ENCODE measurements at places on chromosomes 1 and 21.

DNA sequence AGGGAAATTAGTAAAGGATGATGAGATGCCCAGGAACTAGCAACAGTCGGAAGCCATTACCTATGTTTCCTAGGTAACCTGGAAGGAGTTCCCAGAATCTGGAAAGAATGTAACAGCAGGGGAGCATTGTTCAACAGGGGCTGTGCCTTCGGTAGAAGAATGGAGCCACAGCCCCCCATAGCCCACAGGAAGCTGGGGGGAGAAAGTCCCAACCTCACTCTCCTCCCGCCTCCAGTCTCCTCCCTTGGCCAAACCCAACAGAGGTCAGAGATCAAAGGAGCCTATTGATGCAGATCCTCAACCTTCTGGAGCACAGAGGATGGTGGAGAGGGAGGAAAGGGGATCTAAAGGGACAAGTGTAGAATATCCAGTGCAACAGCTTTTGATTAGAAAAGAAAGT is 131.5 kb upstream of the SLC44A3 start:
- DNase-seq: no peak

GRCh38 chr1:81662913-81663526 is 137.7 kb upstream of the ADGRL2 start:
- DNase-seq: no peak

DNA sequence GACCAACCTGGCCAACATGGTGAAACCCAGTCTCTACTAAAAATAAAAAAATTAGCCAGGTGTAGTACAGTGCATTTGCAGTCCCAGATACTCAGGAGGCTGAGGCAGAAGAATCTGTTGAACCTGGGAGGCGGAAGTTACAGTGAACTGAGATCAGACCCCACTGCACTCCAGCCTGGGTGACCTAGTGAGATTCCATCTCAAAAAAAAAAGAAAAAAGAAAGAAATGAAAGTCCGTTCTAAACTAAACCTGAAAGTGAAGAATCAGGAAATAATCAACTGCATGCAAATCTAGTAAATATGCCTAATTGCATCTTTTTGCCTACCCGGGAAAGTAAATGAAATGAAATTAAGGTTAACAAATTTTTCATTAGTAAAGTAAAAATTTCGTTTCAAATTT is 99.6 kb downstream of the ZZZ3 start:
- DNase-seq: no peak

DNA sequence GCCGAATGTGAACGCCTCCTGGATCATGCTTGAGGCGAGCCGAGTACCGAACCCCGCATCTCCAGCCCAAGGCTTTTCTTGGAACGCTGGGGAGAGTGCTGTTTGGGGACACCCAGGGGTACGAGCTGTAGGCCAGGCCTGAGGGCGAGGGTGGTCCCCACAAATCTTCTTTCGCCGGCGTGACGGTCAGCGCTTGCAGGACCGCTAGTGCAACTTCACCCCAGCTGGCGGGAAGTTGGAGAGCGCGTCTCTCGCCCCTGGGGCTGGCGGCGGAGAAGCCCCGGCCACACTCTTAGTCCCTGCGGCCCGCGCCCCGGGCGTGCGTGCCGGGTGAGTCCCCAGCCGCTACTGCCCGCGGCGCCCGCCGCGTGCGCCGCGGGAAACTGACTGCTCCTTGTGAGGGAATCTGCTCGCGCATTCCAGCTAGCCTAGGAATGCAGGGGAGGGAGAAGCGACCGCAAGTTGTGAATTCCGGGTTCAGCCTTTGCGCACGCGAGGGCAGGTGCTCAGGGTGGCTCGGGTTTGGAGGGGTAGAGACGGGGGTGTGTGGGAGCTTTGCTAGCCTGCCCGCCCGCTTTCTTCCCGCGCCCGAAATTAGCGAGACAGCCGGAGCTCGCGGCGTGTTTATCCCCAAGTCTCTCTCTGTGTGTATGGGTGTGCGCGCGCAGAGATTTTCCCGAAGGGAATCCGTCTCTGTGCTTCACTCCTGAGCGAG is 884 bp downstream of the LHX4 start:
- DNase-seq: no peak

- no peak for DNase-seq
These were observed 43.9 kb upstream of the APOBEC4 start for GRCh38 chr1:183696981-183697380.

DNA sequence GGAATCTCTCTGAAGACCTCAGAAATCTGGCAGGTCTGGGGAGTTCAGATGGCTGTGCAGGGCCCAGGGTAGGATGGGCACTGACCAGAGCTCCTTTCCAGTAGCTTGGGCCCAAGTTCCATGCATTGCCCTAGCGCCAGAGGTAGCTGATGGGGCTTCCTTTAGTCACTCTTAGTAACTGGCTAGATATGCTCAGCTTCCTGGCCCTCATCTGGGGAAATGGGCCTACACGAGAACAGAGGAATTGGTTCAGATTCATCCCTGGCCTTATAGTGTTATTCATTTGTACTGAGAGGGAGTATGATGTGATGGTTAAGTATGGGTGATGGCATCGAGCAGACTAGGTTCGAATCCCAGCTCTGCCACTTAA is 15.5 kb upstream of the PSMB2 start:
- no peak for DNase-seq

DNA sequence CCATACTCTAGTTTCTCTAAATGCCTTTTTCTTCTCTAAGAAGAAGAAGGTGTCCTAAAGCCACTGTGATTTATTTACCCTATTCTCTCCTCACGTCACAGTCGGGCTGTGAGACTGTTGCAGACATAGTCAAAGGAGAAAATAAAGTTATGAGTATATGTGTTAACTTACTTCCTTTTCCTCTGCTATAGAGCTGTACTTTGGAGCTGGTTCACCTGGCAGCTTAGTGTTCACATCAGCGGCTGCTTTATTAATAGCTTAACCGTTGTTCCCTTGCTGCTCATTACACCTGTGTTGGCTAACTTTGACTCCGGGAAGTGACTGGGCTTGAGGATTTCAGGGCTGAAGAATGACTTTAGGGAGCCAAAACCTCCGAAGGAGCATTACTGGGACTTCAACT is 3.6 kb downstream of the PFKFB2 start:
- DNase-seq: no peak

- DNase-seq: no peak
These were observed 1103.0 kb downstream of the PLA2G4A start for GRCh38 chr1:187931776-187932175.

DNA sequence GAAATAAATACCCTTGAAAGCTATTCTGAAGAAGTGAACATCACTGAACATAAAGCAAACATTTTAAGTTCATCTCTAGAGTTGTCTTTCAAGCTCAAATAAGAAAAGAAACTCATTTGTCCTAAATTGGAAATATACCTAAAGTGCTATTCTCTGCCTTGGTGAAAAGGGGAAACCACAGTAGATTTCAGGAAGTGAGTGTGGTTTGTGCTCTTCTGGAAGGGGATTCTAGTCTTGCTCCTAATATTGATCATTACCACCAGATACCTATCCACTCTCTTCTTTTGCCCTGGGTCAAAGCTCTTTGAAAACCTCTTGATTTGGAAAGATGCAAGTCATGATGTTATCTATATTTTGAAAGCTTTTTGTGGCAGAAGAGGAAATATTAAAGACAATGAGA is 798.1 kb downstream of the ADGRL2 start:
- DNase-seq: no peak

GRCh38 chr1:155127105-155127966 is at the start of gene EFNA1:
EFNA1 (plus strand) TSS chr1:155127876; CDS start chr1:155127978, 102 bp downstream.
- peak; percentile 52 for DNase-seq

DNA sequence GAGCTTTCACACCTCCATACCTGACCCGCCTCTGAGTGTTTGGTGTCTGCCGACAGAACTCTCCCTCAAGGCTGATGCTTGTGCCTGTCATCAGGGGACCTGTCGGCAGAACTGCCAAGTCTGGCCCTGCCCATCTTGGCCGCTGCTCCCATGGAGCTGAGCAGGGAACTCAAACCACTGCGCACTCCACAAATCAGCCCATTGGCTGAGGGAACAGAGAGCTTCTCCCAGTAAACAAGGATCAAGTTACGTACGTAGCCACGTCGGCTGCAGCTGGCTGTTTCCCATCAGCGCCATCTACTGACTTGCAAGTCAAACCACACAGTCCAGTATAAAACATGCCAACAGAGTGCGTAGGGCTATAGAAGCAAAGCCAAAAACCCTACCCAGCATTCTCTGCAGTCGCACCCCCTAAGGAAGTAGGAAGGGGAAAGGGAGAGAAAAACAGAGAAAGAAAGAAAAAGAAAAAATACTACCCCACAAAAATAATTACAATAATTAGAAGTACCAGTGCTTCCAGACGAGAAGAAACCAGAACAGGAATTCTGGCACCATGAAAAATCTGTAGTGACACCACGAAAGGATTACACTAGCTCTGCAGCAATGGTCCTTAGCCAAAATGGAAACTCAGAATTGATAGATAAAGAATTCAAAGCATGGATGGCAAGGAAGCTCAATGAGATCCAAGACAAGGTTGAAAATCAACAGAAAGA is 13.1 kb downstream of the KRTAP13-1 start:
- DNase-seq: peak; percentile 46

DNA sequence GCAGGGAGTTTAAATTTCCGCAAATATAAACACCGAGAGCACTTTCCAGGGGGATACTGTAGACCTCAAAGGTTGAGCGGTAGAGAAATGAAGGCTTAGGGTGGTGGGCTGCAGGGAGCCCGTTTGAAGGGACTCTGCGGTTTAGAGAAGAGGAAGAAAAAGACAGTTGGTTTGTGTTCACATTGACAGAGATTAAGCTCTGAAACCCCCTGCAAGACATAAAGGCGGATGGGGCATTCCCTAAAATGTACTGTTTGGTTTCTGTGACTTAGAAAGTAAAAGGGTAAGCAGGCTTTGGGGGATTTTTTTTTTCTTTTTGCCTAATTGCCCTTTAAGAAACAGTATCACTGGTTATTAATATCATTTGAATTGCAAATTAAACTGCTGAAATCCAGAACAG is 1.3 kb downstream of the KAZN start:
- no peak for DNase-seq

- DNase-seq: no peak
These were observed 959.0 kb downstream of the PLA2G4A start for GRCh38 chr1:187787736-187788135.

DNA sequence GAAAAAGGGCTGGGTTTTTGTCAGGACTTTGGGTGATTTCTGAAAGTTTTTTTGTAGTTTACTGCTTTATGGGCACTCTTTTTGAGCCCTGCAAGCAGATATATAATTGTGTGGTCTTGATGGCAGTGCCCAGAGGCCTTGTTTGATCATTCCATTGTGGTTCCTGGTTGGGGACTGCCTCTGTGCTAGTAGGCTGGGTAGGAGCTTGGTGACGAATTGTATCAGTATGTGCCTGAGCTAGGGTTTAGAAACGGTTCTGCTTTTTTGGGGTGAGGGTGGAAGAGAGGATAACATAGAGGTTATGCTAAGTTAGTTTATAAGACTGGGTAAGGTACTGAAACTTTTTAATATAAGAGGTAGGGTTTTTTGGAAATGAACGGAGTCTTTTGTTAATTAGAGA is 139.7 kb upstream of the ETV3 start:
- no peak for DNase-seq

GRCh38 chr1:184494929-184495328 is 108.1 kb downstream of the C1orf21 start:
- no peak for DNase-seq

DNA sequence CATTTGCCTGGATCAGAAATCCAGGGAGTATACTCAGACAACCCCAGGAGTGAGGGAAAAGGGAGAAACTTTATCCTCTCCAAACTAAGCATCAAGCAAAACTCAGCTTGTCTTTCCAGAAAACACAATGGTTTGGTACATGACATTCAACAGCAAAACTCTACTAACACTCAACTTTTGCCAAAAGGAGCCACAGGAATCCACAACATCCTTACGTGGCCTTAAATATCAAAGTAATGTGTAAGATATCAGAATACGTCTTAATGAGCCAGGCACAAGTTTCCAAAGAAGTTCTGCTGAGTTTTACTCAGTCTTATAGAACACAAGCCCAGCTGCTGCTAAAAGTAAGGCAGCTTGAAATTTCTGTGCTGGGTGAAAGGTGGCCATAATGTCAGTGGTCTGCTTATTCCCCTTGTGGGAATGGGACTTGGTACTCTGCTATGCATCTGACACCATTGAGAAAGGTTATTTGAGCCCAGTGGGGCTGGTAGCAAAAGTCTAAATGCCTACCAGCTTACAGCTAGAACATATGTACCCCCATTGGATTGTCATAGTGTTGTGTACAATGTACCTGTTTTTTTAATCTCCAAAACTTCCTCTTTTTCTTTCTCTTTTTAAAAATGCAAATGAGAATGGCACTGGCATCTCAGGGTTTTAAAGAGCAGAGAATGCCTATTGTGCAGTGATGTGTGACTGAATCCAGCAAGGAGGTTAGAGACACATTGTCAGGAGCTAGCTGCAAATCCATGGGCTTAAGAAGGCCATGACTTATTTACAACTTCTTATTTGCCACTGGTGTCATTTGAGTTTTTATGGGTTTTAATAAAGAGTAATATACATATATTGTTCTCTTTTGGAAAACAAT is 62.0 kb upstream of the ST6GALNAC3 start:
- DNase-seq: no peak

GRCh38 chr1:243842978-243843511 is 7.0 kb downstream of the AKT3 start:
- DNase-seq: no peak

GRCh38 chr1:117613249-117613968 is 7.6 kb downstream of the TENT5C start:
- DNase-seq: no peak

- peak; percentile 51 for DNase-seq
These were observed 11.0 kb downstream of the DMRTB1 start for GRCh38 chr1:53470155-53470554.

DNA sequence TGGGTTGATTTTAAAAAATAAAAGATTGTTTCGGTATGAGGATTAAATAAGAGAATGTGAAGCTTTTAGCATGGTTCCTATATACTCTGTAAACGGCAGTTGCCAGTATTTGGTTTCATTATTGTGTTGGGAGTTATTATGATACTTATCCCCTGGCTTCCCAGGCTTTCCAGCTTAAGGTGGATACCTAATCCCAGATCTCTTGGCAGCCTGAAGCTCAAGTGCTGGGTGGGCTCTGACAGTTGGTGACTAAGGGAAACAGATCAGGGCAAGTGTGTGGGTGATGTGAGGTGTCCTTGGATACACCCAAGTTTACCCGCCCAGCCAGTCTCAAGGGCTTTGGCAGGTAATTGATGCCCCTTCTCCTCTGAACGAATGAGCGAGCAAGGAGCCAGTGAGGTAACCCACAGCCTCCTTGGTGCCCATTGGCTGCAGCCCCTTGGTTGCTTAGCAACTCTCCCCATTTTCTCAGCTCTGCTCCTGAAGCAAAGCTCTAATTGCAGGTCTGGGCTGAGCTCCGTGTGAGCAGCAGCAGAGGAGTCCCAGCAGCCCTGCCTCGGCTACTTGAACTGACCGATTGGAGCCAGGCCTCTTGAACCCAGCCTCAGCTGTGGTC is 6.1 kb downstream of the IPO13 start:
- peak; percentile 44 for DNase-seq

Data from NCI-H774 (cell line).